ENCODE measurements at places on chromosomes 7 and 10.

DNA sequence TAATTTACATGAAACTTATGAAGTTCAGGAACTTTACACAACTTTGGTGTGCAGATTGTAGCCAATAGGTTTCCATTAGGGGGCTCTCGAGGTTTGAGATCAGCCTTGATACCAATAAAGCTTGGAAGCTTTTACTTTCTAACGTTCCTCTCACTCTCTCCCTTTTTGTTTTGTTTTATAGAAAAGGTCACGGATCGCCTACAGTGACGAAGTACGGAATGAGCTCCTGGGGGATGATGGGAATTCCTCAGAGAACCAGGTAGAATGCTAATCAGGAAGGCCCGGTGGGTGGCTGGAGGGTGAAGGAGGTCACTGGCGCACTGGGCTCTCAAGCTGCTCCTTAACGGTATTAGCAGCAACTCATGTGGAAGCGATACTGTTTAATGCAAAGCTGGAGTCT is 79.9 kb downstream of the VTI1A start:
- no peak for DNase-seq

GRCh38 chr7:13911909-13912308 is 77.6 kb downstream of the ETV1 start:
- no peak for DNase-seq

DNA sequence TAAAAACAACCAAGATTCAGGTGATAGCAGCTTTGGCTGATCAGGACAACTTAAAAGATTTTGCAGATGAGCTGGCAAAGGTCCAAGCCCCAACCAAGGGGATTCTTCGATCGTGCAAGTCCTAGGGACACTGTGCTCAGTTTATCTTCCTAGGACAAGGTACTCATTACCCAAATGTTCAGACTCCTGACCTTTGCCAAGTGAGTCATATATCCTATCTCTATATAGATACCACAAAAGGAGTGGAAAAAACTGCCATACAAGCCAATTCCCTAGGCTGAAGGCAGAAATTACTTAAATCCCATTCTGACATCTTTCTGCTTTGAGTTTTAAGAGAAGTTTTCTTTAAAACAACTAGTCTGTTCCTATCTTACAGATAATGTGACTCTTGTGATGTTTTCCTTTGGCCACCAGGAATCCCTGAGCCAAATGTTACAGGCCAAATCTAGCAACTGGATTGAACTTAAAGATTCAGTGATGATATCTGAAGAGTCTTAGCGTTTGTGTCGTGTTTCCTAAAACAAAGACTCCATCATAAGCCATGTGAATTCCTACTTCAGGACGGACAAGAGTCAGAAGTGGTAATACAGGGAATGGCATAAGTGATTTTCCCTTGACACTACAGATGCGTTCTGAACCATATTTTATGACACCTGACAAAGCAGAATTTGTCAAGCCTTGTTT is 142.6 kb upstream of the ASAH2 start:
- no peak for DNase-seq

DNA sequence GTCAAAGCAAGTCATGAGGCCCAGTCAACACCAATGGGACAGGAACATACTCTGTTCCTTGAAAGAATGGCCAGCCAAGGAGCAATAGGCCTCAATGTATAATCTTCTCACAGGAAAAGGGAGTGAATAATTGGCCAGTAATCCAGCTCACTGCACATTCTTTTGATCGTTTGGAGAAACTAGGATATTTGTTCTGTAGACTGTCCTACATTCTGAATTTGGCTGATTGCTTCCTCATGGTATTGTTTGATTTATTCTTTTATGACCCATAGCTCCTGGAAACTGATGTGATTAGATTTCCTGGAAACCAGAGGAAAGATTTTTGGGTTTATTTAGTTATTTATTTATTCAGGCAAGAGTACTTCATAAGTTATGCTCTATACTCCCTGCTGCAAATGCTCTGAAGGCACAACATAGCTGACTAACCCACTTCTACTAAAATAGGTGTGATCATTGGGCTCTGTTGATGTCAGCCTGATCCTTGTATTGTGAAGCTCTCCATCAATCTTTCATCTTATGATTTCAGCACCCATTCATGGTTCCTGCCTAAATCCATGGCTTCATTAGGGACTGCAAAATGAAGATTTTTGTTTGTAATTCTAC is 745.2 kb downstream of the SUGCT start:
- no peak for DNase-seq

- no peak for DNase-seq
These were observed 838.6 kb upstream of the SORCS1 start for GRCh38 chr10:108003061-108003460.

DNA sequence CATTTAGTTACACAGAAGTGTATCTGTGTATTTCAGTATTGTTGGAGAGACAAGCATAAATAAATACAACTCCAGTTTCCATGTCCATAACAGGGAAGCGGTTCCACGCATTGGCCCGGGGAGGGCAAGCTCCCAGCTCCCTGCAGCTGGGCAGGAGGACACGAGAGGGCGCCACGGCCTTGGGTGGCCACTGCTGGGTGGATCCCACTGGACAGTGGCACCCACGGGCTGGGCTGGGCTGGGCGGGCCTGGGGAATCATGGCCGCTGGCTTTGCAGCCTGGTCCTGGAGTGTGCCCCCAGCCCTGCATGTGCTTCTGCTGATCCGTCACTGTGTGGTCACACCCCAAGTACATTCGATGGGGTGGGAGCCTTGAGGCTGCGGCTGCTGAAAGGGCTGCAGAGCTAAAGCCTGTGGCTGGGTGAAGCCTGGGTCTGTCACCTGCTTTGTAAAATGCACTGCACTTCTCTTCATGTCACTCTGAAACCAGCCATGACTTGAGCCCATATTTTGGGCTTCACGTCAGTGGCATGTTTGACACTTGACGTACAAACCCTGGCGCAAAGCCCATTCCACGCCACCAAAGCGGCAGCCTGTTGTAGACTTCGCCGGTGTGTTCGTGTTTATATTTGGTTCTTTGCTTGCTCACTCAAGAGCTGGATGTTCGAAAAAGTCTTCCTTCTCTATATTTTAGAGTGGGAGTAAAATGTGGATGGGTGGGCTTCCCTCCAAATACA is 27.5 kb downstream of the LRRC27 start:
- DNase-seq, result no peak

DNA sequence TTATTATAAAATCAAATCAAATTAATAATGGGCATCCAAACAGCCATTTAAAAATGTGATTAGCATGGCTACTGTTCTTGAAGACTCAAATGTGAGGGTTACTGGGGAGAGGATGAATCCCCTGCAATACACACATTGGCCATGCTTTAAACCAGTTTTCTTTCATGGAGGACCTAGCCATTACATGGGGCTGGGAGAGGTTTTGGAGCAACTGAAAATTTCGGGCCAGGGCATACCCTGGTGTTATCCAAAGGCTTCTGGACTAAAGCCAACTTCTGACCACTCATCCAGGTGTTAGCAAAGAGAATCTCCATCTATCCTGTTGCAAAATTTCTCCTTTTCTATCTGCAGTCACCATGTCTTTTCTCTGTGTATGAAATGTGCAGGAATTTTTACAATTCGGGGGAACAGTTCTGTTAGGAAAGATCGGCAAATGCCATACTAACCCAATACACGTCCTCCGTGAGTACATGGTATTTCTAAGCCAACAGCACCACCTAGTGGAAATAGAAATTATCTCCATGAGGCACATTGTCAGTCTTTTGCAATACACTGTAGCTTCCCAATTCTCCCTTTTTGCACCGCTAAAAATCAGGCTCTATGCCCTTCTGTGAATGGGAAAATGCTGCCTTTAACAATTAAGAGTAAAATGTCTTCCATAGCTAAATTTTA is 47.0 kb upstream of the ZNF107 start:
- DNase-seq, result peak; percentile 4

DNA sequence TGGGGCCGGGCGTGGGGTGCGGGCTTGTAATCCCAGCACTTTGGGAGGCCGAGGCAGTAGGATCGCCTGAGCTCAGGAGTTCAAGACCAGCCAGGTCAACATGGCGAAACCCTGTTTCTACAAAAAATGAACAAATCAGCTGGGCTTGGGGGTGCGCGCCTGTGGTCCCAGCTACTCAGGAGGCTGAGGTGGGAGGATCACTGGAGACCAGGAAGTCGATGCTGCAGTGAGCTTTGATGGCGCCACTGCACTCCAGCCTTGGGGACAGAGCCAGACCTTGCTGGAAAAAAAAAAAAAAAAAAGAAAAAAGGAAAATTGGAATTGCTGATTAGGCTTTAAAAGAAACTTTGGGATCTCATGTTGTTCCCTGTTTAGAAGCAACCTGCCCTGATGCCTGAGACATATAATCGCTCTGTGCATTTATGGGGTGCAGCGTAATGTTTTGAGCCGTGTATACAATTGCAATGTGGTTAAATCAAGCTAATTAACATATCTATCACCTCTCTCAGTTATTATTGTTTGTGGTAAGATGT is 851 bp downstream of the AKR1E2 start:
- no peak for DNase-seq

DNA sequence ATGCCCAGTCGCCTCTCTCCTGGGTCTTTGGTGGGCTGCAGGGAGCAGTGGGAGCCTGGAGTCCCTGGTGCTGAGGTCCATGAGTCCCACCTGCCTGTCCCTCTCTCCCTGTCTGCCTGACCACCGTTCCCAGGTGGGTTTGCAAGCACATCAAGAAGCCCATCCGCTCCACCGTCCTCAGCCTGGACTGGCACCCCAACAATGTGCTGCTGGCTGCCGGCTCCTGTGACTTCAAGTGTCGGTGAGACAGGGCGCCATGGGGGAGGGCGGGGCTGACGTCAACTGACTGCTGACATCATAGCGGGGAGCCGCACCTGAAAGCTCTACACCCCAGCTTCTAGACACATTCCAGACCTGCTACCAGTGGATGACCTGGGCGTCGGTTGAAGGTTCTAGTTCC is 15.2 kb downstream of the ARPC1B start:
- no peak for DNase-seq

DNA sequence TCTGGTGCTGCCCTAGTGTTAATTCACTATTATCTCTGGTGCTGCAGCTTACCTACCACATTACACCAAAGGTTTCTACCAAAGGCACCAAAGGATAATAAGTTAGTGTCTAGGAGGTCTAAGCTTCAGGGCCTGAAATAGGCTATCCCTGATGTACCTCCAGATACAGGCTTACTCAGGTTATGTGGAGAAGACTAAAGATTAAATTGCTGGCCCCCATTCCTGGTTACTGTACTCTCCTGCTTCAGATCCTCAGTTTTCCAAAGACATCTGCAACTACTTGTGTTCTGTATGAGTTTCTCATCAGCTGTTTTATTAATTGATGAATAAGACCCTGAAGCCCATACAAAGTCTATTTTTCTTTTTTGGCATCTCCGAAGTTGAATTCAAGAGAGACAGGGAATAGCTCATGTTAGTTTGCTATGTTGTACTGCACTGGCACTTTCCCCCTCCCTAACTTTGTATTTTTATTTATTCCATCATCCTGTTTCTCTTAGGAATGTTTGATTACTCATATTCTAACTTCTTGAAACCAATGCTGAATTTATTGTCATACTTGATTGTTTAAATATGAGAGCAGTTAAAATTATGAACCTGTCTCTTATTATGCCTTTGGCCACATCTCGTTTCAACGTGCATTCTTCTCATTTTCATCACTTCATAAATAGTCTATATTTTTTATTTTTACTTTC is 85.9 kb downstream of the PON1 start:
- no peak for DNase-seq

DNA sequence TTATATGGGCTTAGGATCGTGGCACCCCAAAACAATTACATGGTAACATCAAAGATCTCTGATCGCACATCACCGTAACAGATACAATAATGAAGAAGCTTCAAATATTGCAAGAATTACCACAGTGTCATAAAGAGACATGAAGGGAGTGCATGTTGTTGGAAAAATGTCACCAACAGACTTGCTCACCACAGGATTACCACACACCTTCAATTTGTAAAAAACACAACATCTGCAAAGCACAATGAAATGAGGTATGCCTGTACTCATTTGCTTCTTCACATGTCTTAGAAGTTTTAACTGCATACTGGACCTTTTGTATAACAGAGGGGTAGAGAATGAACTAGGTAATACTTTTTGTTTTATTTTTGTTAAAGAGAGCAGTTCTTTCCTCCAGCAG is 96.6 kb downstream of the TPST1 start:
- no peak for DNase-seq

DNA sequence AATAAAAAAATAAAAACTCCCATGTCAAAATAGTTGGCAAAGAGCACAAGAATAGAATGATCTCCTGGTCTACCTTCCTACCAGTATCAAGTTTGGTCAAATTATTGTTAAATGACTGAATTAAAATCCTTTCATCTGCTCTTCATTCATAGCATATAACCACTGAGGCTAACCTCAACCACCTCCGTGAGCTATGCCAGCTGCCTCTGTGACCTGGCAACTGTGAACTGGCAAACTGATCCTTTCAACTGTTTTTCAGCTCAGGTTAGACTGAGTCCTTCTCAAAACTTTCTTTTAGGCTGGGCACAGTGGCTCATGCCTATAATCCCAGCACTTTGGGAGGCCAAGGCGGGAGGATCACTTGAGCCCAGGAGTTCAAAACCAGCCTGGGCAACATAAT is 36.1 kb downstream of the NUDCD3 start:
- no peak for DNase-seq

DNA sequence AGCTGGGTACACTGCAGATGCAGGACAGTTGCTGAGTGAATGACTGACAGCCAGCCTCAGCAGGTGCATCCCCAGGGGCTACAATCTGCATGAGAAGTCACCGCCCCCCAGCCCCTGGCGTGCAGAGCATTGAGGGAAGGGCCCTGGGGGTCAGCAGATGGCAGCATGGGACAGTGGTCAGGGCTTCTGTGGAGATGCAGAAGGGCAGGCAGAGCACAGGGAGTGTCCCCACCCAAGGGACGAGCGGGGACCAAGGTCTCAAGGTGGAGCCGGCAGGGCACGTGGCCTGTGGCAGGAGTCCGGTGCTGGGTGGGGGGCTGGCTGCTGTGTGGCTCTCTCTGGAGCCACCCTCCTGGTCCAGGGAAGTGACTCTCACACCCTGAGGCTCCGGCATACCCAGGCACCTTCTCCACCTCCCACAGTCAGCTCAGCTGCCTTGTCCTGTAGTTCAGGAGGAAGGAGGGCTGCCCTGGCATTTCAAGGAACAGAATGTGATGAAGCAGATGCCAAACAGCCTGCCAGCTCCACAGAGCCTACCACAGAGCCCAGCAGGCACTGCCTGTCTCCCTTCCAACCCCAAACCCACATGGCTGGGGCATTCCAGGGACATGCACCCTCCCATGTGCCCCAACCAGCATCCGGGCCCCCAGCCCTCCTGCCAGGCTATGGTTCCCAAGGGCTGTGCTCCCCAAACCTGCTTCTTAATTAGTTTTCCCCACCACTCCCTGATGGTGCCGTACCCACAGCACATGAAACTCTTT is 114.5 kb downstream of the TMEM130 start:
- DNase-seq, result no peak

DNA sequence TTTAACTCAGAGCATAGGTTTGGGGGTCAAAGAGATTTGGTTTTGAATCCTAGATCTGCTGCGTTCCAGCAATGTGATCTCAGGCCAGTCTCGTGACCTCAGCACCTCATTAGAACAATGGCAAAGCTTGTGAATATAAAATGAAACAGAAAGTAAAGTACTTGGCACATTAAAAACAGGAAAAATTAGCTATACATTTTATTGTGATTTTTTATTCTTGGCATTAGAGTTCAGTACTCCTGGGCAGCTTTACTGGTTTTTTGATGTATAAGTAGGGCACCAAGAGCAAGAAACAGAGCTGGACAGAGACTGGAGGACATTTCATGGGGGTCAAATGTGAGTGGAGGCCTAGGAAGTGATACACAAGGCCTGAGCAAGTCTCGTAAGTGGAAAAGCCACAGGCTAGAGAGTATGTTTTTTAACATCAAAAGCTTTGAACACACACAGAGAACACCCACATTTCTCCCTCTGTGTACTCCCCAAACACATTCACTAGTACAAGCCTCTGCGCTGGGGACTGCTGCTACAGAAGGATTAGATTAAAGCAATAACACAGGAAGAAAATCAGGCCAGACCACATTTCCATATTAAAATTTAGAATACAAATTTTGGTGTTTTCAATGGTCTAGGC is 157.2 kb upstream of the SLC25A13 start:
- no peak for DNase-seq

Data from NCI-H1048 (cell line).